ENCODE measurements at places on chromosomes 6 and 20. TPM values are rescaled to one million over a fixed set of nuclear protein-coding genes. Genes with fewer than 3 reads are reported as not detected.

The CCN2 gene
- total RNA-seq: 83.1 TPM

DNA sequence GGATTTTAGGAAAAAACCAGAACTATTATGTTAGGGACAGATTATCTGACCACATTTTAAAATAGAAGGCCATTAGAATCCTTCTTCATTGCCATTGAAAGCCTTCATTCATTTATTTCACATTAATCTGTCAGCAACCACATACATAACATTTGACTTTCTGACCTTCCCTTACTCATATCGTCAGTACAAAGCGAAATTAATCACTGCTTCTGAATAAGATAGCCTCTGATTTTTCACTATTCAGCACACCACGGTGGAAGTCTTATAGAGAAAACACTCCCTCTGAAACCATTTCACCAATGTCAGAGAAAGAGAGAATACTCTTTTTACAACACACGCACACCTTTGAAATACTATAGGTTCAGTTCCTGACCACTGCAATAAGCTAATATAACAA, 442.5 kb upstream of the ID4 start:
- no peak for DNase-seq

- DNase-seq: no peak
Measured at GRCh38 chr6:55377150-55377549, 49.9 kb downstream of the GFRAL start.

The DZANK1 gene
- total RNA-seq: 1.7 TPM

GRCh38 chr6:13421425-13422059, 65.9 kb downstream of the GFOD1 start:
- peak; percentile 24 for DNase-seq

DNA sequence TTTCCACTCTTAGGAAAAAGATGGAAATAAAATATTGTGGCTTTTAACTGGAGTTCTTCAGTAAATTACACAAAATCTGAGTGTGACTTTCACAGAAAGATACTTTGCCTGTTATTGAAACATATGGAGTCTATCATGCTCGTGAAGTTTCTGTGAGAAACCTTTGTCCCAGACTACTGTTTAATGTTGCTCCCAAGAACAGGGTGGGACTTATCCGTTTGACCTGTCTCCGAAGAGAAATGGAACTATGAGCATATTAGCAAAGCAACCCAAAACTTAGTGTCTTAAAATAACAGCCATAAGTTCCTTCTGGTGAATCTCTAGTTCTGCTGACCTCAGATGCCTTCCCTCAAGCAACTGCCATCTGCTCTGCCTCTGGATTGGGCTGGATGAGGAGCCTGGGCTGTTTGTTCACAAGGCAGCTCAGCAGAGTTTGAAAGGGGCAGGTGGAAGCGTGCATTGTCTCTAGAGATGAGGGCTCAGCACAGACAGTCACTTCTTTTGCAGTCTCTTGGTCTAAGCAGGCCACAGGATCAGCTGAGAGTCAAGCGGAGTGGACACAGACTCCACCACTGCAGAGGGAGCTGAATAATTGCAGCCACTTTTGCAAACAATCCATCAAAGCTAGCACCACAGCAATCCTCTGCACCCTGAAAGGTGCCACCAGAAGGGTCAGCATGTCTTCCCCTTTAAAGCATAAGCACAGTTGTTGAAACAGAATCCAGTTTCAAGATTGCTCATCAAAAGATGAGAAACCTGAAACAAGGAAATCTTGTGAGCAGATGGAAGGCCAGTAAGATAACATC, 52.8 kb downstream of the MYB start:
- no peak for DNase-seq

GRCh38 chr20:50723672-50724071, 7.7 kb upstream of the PARD6B start:
- no peak for DNase-seq

DNA sequence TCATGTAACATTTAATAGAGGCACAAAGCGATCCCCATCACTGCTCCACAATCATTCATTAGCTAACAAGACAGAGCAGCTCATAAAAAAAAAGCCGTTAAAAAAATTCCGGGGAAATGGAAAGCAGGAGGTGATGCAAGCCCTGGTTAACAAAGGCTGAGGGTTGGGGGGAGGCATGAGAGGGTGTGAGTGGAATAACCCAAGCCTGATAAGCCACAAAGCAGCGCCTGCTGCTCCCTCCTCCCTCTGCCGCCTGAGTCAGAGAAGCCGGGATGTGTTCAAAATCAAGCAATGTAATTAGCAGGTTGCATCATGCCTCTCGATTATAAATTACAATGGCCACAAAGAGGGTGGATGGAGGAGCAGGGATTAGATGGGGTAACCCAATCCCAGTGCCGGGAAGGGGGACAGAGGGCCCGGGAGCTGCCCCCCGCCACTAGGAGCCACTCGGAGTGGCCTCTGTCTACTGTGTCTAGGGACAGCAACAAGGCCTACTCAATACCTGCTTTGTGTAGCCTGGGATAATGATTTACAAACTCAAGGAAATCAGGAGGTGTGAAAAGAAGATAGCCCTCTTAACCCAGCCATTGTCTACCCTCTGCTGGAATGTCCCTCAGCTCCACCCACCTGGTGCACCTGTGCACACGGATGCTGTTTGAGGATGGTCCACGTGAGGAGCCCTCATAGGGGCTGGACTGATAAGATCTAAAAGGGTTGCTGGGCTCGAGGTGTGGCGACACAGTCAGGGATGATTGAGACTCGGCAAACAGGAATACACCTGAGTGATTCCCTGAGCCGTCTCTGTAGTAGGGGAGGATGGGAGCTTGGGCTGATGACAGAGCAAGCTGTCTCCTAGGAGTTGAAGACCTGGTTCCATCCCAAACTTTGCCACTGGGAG, 156.9 kb downstream of the VEGFA start:
- DNase-seq: no peak

- DNase-seq: no peak
Measured at GRCh38 chr20:24664266-24664986, 195.0 kb downstream of the SYNDIG1 start.

The ZHX3 gene
- total RNA-seq: 11.6 TPM

DNA sequence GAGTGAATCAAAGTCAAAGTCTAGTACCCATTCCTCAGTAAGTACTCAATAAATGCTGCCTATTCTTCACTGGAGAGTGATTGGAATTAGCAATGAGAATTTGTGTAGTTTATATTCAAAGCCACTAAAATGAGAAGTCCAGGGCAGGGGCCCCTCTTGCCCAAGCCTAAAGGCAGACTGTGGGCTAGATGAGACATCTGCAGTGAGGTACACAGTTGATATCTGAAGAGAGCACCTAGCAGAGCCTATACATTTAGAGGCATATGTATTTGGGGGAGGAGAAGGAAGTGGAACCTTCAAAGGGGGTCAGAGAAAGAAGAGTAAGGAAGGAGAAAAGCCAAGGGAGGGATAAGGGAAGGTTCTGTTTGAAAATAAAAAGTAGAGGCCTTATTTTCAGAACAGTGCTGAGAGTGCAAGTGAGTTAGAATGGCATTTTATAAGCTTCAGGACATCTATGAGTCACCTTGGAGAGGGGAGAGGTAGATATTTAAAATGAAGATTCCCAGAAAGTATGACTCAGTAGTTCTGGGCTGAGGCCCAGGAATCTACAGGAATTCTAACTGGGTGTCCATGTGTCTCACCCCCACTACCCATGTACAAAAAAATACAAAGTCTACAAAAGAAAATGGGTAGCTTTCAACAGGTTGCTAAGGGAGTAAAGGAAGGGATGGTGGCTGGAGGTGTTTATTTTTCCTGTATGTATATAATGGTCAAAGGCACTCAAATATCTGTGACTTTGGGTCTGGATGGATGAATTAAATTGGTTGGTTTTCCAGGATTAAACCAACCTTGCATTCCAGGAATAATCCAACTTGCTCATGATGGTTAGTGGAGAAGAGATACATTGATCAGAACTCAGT, 135.1 kb downstream of the ZFP64 start:
- no peak for DNase-seq

DNA sequence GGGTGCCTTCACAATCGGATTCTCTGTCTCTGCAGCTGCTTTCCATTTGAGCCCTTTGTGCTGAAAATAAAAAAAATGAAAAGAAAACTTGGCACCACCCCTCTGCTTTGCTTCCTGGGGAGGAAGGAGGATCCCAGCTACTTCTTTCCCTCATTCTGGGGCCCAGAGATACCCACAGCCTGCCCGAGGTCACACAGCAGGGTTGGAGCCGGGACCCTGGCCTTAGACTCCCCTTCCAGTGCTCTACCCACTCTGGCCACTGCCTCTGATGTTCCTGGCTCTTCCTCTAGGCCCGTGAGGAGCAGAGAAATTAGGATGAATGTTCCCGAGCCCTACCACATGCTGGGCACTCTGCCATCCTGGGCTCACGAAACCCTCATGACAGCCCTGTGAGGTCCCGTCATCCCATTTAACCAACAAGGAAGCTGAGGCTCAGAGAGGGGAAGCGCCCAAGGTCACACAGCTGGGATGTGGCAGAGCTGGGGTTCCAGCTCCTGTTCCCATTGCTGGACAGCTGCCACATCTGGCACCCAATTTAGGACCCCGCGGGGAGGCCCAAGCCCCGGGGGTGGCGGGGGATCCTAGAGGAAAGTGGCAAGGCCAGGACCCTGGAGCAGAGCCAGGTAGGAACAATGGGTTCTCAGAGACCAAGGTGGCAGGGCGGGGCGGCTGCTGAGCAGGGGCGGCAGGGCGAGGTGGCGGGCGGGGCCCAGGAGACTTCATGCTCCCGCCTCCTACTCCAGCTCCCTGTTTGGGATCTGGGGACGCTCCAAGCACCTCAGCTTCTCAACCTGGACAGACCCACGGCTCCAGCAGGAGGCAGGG, 76.6 kb downstream of the CEBPB start:
- peak; percentile 88 for DNase-seq

DNA sequence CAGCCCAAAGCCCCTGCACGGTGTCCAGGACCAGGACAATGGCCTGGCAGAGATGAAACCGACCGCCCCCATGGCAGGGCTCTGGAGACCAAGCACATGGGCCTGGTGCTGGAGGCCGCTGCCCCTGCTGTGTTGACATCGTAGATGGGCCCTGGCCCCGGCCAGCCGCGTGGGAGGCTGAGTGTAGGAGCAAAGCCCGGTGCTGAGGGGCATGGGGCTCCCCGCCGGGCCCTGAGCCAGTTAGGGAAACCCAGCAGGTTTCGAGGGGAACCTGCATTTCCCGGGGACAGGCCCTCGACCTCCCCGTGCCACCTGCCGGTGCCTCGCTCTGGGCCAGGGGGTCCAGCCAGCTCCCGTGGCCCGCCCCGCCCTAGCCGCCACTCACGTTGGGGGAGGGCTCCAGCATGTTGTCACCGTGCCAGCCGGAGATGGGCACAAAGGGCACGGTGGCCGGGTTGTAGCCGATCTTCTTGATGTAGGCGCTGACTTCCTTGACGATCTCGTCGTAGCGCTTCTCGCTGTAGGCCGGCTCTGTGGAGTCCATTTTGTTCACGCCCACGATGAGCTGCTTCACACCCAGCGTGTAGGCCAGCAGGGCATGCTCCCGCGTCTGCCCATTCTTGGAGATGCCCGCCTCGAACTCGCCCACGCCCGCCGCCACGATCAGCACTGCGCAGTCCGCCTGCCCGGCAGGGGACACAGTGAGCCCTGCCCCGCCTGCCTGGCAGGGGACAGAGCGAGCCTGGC, 4.3 kb downstream of the EEF1A2 start:
- DNase-seq: no peak

GRCh38 chr20:62530643-62531032, 54.8 kb upstream of the GATA5 start:
- DNase-seq: no peak

The SNAP91 gene
- 1.3 TPM for total RNA-seq

DNA sequence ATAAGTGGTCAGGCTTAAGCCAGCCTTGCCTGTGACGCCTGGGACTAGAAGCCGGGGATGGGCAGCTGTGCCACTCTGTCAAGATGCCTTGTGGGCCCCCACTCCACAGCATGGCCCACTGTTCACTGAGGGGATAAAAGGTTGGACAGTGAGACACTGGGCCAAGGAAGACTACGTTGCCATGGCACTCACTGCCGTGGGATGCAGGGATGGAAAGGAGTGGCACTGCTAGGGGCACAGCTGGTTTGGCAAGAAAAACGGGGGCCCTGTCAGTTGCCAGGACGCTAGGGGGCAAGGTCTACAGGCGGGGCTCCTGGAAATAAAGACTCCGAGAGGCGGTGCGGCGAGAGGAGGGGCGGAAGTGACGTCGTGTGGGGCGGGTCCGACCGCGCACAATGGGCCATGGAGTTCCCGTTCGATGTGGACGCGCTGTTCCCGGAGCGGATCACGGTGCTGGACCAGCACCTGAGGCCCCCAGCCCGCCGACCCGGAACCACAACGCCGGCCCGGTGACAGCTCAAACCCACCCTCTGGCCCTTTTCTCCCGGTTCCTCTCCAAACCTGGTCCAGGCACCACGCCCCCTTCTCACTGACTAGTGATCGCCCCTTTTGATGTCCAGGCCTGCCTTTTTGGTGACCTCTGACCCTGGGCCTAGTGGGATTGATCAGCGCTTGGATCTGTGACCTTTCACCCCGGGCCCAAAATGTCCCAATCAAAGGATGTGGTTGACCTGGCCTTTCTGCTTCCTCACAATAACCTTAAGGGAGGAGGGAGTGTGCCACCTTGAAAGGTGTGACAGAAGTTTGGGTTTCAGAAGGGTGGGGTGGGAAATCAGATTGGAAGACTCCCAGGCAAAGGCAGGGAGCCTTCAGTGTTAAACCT, at the start of gene ATAT1:
TSS of gene ATAT1 (plus strand) at position 391 of the 883 bp plus-strand sequence.
- DNase-seq: peak; percentile 63

- DNase-seq: no peak
Measured at GRCh38 chr20:18388860-18389259, 78.0 kb downstream of the DZANK1 start.

The GNL1 gene
- total RNA-seq: 35.8 TPM

GRCh38 chr6:47245745-47246371, 63.8 kb downstream of the TNFRSF21 start:
- no peak for DNase-seq

GRCh38 chr6:111844921-111845320, 28.3 kb downstream of the FYN start:
- no peak for DNase-seq

- peak; percentile 82 for DNase-seq
Measured at GRCh38 chr6:68634726-68635411, at the start of gene ADGRB3. TSS of gene ADGRB3 (plus strand) at chr6:68635282. CDS start at chr6:68638676, 3,394 bp downstream.

DNA sequence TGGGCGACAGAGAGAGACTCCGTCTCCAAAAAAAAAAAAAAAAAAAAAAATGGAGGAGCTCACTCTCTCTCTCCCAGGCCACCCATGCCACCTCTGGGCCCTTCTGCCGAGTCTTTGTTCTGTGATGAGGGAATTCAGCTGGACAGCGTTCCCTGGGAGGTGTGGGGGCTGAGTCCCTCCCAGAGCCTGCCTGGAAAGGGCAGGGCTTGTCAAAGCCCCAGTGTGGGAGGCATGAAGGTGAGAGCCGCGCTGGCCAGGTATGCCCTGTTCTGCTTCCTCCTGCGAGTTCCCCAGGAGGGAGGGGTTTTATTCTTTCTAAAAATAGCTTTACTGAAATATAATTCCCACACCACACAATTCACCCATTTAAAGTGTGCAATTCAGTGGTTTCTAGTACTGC, 69.6 kb downstream of the TMEM242 start:
- no peak for DNase-seq
